ENCODE measurements at places on chromosomes 1 and 21.

GRCh38 chr1:150836129-150836773 lies 28.2 kb upstream of the CTSK start:
- DNase-seq = peak; percentile 80

DNA sequence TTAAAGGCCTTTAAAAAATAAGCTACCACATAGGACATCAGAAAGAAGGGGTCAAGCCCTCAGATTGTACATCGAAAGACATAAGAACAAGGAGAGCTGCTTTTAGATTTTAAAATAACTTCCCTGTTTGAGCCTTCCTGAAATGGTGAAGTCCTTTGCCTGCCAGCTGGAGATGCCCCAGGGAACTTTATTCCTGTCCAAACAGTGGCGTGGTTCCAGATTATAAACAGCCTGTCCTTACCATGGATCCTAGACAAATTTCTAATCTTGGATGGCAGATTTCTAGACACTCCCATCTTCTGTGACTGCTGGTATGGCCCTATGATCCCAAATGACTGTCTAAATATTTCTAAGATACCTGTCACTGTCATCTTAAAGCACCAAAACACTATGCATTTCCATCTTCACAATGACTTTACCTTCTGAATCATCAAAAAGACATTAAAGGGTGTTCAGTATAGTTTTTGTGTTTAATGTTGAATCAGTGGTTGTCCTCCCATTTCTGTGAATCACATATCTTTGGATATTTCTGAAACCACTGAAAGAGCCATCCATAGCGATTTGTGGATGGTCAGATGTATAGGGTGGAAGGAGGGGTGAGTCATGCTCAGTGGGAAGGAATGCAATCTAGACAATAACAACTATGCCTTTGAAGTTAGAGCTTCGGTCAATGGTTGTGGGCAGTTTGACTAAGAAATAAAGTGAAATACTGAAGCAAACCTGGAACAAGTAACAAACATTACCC lies 23.2 kb downstream of the ILDR2 start:
- no peak for DNase-seq

- DNase-seq = peak; percentile 68
Measured at GRCh38 chr1:16009030-16009460, 5.0 kb downstream of the SRARP start.

- no peak for DNase-seq
Measured at GRCh38 chr1:210377731-210378333, 49.1 kb downstream of the HHAT start.

DNA sequence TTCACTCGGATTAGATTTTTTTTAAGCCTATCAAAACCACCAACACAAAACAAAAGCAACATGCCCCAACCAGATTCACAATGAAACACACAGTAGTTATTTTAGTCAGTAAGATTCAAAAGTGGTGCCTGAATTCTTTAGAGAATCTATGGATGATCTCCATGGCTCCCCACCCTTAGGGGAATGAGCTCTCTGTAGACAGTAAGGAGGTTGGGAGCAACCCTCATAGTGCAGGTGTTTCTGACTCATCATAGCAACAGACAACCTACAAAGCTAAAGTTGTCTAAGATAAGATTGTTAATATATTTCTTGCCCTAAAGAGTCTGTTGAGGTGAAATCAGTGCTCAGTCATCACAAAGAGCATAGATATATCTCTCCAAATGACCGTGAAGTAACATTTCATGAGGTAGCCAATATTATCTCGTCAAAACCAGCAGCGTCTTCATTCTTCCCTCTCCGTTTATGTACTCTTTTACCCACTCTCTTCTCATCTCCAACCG lies 78.3 kb downstream of the ADAMTS1 start:
- DNase-seq = no peak

DNA sequence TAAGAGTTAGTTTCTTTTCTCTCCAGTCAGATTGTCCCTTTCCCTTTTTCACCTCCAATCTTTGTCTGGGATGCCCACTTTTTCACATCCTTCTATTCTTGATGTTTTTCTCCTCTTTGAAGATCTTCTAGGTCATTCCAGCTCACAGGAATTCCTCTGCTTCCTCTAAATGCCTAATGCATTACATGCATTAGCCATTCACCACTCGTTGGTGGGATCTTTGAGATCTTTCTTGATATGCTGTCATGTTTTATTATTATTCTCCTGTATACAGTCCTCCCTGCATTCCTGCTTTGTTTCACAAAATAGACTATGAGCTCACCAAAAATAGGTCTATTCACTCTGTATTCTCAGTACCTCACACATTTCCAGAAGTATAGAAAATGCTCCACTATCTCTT lies 129.0 kb downstream of the LYPLAL1 start:
- DNase-seq = no peak

- DNase-seq = no peak
Measured at GRCh38 chr1:162910161-162910560, 49.2 kb upstream of the CCDC190 start.
